ENCODE measurements at places on chromosomes 2 and 18.

- no peak for DNase-seq
Measured at GRCh38 chr18:77042583-77042982, 90.0 kb downstream of the MBP start.

GRCh38 chr18:39558658-39559057, 1993.1 kb upstream of the CELF4 start:
- no peak for DNase-seq

- no peak for DNase-seq
Measured at GRCh38 chr2:7984693-7985353, 697.0 kb upstream of the ID2 start.

- no peak for DNase-seq
Measured at GRCh38 chr2:151476287-151476686, 66.6 kb downstream of the RIF1 start.

DNA sequence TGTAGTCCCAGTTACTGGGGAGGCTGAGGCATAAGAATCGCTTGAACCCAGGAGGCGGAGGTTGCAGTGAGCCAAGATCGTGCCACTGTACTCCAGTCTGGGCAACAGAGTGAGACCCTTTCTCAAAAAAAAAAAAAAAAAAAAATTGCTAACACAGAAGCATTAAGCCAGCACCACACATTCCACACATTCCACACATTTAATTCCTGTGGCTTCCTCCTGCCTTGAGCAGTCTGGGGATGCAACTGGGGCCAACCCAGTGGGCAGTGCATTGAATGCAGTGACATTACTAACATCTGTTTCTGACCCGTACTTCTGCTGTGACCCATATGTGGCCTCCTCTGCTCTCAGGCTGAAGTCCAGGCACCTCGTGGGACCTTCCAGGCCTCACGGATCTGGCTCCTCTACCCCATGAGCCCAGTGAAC, 107.0 kb downstream of the BCL2L11 start:
- peak; percentile 91 for DNase-seq

GRCh38 chr2:195638750-195639149, 18.3 kb upstream of the SLC39A10 start:
- DNase-seq: no peak

DNA sequence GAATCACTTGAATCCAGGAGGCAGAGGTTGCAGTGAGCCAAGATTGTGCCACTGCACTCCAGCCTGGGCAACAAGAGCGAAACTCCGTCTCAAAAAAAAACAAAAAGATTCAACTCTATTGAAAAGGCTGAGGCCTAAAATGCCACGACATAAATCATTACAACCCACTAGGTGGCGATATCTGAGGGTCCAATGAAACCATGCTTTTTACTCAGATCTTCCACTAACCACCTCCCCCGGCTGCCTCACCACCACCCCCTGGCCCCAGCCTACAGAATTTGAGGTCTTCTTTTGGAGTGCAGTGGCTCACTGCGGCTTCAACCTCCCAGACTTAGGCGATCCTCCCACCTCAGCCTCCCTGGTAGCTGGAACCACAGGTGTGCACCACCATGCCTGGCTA, 57.5 kb downstream of the AP1S3 start:
- DNase-seq: peak; percentile 50

GRCh38 chr18:8045884-8046281, 478.8 kb downstream of the PTPRM start:
- no peak for DNase-seq

- DNase-seq: no peak
Measured at GRCh38 chr2:158191076-158191895, 89.6 kb downstream of the UPP2 start.

DNA sequence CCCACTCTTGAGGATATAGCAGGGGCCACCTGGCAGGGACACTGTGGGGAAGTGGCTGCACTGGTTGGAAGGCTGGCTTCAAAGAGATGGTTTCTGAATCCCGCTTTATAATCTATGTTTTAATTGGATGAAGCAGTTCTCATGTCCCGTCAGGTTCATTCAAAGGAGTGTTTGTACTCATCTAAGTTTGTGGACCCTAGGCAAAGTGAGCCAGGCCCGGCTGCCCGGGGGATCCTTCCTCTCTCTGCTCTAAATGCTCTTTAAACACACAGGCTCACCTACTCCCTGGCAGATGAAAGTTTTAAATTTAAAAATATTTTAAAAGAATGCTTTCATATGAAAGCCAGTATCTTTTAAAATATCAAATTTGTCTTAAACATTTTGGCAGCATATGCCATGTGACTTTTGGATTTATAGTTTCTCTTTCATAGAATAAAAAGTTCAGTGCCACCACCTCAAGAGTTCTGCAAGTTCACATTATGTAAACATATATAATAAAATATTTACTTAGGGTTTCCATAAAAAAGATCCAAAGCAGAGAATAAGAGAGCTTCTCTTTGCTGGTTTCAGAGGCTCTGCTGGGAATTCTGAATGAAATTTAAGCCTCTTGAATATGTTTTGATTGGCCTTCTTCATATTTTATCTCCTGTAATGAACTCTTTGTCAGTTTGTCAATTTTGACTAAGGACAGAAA, 143.5 kb upstream of the ALPP start:
- no peak for DNase-seq

GRCh38 chr2:239116456-239117246, 268.8 kb downstream of the TWIST2 start:
- peak; percentile 74 for DNase-seq

- no peak for DNase-seq
Measured at GRCh38 chr18:38606841-38607240, 1041.2 kb upstream of the CELF4 start.

DNA sequence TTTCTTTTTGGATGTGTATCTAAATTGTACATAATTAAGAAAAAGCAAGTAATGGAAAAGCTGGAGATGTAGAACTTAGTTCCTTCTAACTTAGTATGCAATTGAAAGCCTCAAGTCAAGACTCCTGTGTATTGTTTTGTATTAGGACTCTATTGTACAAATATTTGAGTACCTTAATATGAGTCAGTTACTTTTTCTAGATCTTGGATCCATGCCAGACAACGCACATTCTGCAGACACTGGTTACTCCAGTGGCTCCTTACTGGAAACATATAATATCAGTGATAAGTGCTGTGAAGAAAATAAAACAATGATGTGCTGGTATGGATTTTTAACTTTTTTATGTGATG, 1.5 kb downstream of the SLC39A10 start:
- DNase-seq: peak; percentile 57

- no peak for DNase-seq
Measured at GRCh38 chr2:58664523-58665151, 423.5 kb upstream of the FANCL start.

GRCh38 chr18:21598726-21599584, 1.5 kb downstream of the ESCO1 start:
- DNase-seq: no peak

GRCh38 chr2:152093464-152093863, 5.4 kb downstream of the CACNB4 start:
- no peak for DNase-seq

DNA sequence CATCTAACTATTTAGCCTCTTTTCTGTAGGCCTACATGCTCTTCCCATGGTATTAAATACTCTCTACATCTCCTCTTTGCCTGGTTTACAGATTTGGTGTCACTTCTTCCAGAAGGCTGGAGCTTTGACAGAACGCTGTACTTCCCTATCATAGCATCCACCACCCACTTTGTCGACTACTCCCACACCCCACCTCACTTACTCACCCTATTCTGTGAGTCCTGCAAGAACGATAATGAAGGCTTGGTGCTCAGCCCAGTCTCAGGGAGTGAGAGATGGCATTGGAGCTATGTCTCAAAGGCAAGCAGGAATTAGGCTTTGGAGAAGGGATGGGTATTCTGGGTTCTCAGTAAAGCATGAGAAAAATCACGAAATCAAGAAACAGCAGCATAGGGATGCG, 20.3 kb upstream of the KDM3A start:
- DNase-seq: no peak

GRCh38 chr2:213934560-213934959, 476.3 kb upstream of the VWC2L start:
- peak; percentile 26 for DNase-seq

- no peak for DNase-seq
Measured at GRCh38 chr2:161344692-161345091, 36.5 kb downstream of the PSMD14 start.

- no peak for DNase-seq
Measured at GRCh38 chr2:237942513-237942899, 24.3 kb upstream of the UBE2F start.

DNA sequence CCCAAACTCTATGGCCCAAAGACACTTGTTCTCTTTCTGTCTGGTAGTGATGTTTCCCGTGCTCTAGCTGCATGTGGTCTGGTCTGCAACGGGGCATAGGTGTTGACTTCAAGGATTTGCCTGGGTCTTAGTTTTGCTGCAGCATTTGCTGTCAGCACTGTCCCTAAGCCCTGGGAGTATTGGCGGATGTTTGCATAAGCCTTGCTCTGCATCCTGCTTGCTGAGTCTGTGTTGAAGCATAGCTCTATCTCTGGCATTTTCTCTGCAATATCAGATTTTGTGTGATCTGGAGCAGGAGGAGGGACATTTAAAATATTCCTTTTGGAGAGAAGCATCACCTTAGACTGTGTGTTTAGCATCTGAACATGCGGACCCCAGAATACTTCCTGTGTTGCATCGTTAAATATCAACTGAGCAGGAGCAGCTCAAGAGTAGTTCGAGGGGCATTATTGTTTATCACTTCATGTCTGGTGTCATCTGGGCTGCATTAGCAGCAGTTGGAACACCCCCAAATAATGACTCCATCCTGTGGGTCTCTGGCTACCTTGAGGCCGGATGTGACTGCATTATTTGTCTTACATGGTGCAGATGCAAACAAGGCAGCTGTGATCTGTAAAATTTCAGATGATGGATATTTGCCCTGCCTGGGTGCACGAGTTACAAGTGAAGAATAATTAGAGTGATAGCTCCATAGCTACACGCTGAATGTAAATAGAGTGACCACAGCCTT, 231.7 kb downstream of the TRIB2 start:
- peak; percentile 72 for DNase-seq

DNA sequence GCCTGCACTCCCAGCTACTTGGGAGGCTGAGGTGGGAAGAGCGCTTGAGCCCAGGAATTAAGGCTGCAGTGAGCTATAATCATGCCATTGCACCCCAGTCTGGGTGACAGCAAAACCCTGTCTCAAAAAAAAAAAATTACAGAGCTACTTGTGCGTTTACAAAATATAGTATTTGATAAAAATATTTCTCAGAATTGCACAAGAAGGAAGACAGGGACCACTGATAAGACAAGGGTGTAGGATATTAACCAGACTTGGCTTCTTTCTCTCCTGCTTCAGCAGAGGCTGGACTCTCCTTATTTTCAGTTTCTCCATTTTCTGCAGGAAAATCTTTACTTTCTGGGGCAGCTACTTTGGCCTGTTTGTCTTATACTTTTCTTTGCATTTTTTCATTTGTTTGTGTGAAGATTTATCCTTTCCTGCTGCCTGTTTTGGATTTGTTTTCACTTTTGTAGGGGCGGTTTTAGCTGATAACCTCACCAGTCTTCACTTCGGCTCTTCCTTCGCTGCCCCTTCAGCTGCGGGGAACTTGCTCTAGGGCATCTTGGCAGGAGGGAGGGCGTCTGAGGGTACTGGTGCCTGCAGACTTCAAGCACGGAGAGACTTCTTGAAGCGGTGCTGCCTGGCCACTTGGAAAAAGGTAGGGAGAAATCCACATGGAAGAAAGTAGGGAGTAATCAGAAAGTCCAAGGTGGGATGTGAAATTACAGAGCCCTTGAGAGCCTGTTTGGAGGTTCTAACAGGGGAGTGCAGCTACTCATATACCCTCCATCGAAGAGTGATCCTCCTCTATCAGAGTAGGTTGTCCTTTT, 14.9 kb upstream of the ZDBF2 start:
- DNase-seq: no peak

- DNase-seq: no peak
Measured at GRCh38 chr2:64192664-64193105, 48.5 kb upstream of the PELI1 start.

DNA sequence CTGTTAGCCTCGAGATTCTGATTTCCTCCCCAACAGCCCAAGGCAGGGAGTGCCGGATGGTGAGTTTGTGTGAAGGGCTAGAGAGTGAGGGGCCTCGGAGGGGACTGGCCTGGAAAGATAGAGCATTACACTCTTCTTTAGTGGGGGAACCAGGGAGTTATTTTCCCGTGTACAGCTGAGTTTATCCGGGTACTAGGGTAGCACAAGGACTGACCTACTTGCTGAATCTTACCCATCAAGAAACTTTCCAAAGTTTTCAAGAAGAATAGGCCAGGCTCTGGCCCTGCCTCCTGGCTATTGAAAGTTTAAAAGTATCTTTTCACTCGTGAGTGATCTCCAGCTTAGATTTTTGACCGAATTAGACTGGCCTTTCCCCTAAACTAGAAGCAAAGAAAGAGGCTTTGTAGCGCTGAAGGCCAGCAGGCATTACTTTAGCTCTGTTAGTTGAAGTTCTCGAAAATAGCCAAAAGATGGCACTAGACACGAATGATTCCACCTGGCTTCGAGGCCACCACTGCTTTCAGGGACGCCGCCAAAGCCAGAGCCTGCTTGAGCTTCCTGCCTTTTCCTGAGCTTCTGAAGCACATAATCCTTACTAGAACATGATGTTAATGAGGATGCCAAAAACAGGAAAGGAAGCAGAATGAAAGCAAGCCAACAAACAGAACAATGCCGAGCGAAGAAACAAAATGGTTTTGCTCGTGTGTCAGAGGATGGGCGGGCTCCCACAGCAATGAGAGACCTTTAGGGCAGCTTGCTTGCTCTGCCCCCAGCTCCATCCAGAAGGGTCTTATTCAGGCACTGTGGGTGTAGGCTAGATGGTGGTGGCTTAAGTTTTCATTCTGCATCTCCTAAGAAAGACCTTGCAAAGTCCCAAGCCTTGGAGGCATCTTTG, 55.8 kb downstream of the TSN start:
- peak; percentile 75 for DNase-seq

GRCh38 chr2:240593026-240593702, 6.6 kb downstream of the CAPN10 start:
- DNase-seq: no peak

- no peak for DNase-seq
Measured at GRCh38 chr18:60873708-60874107, 459.5 kb upstream of the CDH20 start.

DNA sequence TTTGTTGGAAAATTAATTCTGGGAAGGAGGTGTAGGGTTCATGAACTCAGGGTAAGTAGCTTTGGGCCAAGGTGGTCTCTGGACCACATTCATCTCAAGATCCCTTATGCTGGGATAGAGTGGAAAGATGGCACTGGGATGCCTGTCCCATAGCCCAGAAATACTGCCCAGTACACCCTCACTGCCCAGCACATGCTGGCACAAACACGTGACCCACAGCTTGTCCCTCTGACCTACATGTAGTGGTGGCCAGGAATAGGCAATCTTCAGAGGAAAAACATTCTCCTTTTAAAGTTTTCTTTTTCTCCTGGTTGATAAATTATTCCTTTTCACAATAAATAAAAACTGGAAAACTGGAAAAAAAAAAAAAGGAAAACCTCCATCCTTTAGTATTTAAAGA, 135.6 kb upstream of the ACAA2 start:
- no peak for DNase-seq

- DNase-seq: no peak
Measured at GRCh38 chr2:61512768-61513398, 25.3 kb downstream of the XPO1 start.

DNA sequence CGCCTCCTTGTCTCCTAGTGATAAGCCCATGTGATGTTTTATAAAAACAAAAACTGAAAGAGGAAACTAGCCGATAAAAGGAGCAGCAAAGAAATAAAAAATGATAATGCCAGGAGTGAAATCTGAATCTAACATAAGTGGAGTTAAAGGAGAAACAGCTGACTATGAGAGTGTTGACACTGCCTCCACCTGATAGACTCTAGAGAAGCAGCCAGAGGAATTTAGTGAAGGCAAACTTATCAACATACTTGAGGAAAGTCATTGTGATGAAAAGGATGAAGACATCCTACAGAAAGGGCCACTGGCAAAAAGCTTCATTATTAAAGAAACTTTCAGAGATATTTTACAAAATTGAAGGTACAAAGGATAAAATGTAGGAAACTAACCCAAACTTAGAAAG, 1.9 kb downstream of the M1AP start:
- no peak for DNase-seq

All from A172 (cell line).